Stimulated activated CD8-positive, alpha-beta memory T cell treated with anti-CD3 and anti-CD28 coated beads, Interleukin-4, amount 100 ng/mL, for 1 hour (primary cell): ENCODE measurements at places on chromosomes 2 and 18.

GRCh38 chr2:11466307-11467128 lies 557 bp upstream of the E2F6 start:
- no peak for DNase-seq

- DNase-seq: no peak
Observed at GRCh38 chr18:47788621-47789020, 141.8 kb downstream of the SMAD2 start.

- DNase-seq: no peak
Observed at GRCh38 chr2:225337183-225337582, 62.3 kb upstream of the NYAP2 start.

DNA sequence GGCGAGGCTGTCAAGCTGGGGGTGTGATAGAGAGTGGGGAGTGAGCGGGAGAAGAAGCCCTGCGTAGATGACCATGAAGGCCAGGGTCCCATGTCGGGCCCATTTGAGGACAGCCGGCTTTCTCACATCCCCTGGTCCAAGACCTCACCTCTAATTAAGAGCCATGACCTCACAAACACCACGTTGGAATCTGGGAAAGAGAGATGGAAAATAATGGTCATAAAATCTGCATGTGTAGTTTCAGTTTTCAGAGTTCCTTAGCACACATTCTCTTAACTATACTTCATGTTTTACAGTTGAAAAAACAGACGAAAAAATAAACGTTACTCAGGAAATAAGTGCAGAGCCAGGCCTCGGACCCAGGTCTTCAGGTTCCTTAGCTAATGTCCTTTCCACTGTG lies 244.8 kb upstream of the SIX2 start:
- no peak for DNase-seq

DNA sequence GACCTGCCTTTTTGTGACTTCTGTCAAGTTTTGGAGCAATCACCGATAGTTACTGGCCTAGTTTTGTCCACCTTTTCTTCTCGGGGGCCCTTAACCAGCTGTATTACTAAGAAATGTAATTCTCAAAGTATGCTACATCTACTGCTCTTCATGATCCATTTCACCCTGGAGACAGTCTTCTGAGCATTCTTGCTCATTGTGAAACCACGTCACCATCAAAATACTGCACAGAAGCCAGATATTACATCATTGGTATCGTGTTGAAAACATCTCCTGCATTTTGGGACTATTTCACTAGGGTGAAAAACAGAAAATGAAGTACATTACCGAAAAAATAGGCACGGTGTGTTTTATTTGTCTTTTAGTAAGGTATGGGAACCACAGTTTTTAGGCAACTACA lies 11.7 kb downstream of the LYPD6B start:
- DNase-seq: no peak

GRCh38 chr2:206974551-206974950 lies 35.2 kb downstream of the CPO start:
- no peak for DNase-seq

DNA sequence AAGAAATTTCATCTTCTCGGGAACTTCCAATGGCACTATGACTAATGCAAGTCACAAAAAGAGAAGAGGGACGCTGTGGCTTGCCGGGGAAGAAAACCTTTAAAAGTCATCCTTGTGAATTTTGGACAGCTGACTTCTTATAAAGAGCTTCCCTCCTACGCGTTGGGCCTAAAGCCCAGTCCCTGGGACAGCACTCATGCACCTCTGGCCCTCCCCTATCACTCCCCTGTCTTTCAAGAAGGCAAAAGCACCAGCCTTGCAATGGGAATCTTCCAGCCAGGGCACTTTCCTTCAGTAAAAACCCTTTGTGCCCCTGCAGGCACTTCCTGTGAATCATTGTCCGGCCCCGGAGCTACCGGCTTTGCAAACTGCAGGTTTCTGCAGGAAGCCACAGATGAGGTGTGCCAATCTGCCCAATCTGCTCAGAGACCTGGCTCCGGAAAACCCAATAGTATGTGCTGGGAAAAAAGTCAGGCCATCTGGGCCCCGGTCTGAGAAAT lies 7.1 kb downstream of the MREG start:
- DNase-seq: no peak
